ENCODE measurements at places on chromosomes 4 and X. TPM values are rescaled to one million over a fixed set of nuclear protein-coding genes. Genes with fewer than 3 reads are reported as not detected.

DNA sequence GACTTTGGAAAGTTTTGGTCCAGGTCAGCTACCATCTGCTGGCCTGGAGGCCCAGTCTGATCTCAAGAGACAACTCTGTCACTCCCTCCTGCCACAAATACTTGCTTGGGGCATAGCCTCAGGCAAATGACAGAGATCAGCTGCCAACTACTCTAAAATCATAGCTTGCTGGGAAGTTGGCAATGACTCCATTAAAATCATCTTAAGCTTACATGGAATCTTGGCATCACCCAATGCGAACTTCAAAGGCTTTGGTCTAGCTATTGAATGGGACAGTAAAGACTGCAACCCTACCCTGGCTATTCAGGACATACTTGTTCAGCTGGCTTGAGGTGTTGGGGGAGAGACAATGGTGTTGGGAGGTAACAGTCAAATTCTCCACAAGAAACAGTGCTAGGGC is 7.0 kb upstream of the USO1 start:
- DNase-seq: no peak

The TENM3 gene
- 3.9 TPM for total RNA-seq

DNA sequence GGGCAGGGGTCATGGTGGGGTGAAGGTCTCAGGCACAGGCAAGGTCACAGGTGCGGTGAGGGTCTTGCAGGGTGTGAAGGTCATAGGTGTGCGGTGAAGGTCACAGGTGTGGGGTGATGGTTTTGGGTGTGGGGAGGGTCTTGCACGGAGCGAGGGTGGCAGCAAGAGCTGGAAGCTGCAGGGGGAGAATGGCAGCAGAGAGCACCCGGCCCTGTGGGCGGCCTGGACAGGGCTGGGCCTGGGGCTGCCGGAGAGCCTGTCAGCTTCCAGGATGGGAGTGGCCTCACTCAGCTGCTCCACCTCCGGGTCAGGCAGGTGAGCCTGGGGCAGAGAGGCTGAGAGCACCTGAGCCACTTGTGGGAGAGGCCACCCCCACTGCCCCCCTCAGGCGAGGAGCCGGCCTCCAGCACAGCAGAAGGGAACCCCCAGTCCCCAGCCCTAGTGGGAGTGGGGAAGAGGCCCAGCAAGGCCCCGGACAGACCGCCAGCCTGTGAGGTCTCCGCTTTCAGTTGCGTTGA is 1.5 kb downstream of the MSANTD1 start:
- DNase-seq: no peak

GRCh38 chr4:6549890-6550620 is 24.9 kb upstream of the MAN2B2 start:
- no peak for DNase-seq

DNA sequence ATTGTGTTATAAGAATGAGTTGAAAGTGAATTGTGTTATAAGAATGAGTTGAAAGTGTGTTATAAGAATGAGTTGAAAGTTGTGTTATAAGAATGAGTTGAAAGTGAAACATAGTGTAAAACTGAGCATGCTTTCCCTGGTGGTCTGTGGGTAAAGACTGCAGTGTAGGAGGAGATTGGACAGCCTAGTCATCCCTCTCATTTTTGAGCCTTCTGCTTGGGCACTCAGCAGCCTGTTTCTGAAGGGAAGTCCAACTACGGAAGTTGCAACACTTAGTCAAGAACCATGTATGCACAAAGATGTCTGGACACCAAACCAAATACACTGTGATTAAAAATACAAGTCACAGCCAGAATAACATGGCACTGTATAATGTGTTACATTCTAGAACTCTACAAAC is 72.6 kb downstream of the ANK2 start:
- DNase-seq: no peak

GRCh38 chr4:5783486-5783885 is 72.5 kb downstream of the EVC start:
- peak; percentile 70 for DNase-seq

DNA sequence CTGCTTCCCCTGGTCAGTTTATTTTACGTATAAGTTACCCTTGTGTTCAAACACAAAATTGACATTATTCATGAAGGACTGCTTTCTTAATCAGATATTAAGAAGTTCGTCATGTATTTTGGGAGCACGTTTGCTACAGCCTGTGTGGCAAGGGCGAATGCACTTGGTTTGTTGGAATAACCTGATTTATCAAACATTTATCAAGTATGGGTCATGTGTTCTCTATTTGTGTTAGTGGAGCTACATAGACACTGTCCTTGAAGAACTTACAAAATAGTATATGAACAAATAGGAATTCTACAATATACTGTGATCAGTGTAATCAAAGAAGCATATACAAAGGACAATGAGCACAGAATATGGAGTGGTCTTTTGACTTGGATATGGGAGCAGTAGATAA is 22.4 kb downstream of the RAB33B start:
- DNase-seq: no peak

DNA sequence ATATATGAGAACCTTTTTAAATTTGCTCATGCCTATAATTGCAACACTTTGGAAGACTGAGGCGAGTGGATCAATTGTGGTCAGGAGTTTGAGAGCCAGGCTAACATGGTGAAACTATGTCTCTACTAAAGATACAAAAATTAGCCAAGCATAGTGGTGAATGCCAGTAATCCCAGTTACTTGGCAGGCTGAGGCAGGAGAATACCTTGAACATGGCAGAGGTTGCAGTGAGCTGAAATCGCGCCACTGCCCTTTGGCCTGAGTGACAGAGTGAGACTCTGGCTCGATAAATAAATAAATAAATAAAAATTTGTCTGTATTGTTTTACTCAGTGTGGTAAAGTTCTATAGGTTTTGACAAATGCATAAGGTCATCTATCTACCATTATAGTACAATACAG is 218.2 kb downstream of the ZC4H2 start:
- no peak for DNase-seq

DNA sequence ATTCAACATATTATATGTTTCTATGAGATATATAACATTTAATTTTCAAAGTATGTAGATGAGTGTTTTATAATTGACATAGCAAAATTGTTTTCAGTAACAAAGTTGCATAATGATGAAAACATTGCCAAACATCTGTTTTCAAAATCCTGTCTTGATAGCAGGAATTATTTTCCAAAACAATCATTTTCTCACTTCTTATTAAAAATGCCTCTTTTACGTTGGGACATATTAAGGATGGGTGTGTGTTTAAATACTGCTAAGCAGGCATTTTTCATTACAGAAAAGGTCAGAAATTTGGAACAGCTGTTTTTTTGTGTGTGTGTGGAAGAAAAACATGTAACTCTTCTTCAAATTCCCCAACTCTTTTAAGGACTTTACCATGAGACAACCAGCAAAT is 452.0 kb downstream of the SPRY1 start:
- no peak for DNase-seq

DNA sequence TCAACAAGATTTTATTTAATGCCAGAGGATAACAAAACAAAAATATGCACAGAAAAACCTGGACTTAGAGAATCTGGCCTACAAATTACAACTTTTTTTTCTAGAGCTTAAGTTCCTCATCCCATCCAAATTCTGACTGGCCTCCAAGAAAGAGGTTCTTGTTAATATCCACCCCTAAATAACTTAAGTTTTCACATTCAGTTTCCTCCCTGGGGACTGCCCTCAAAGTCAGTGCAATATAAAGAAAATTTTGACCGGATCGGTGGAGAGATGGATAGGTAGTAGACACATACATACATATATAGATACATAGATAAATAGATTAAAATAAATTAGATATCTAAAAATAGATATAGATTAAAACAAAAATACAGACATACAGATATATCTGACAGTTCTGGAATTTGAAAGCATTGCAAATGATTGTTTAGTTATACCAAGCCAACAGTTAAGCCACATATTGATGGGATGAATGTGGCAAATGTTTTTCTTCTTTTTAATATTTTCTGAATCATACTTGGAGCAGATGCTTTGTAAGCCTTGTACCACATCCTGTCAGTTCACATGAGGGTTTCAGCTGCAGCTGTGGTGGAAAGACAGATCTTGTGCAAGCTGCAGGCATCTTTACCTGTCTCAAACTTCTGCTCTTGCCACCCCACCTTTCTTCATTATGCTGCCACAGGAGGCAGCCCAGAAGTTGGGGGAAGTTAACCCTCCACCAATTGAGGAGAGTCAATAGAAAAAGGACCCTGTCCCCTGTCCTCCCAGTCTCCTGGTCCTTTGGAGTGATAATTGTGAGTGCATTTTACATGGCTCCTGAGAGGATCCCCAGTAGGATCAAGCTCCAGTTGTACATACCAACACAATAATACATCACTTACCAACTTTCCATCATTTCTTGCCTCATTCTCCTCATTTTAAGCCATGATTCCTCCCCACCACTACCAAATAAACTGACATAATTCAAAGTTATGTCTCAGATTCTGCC is 58.5 kb upstream of the PRDM8 start:
- DNase-seq: no peak

DNA sequence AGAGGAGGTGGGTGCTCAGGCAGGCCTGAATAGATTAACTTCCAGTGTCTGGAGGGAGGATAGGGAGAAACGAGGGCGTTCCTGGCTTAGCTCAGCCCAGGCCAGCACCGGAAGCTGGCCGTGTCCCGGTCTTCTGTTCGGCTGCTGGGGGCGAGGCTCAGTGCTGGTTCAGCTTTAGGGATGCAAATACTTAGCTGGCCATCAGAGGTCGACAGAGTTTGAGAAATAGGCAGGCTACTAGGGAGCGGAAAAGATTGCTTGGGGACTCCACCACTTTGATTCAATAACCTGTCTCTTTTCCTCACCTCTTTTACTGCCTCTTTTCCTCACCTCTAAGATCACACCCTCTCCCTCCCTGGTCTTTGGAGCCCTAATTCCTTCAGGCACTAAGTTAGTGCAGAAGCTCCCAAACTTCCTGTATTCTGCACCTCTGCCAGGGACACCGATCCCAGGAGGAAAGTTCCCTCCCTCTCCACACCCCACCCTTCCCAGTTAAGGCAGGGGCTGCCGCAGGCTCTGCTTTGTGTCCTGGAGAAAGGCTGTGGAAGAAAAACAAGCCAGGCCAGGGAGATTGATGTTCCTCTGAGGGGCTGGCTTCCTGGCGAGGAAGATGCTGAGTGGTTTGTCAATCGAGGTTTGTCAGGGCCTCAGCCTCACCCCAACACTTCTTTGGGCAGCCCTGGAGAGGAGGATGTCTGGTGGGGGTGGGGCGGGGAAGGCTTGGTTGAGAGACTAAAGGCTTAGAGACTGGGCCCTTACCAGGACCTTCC is 6.0 kb upstream of the EFNB1 start:
- DNase-seq: peak; percentile 71

DNA sequence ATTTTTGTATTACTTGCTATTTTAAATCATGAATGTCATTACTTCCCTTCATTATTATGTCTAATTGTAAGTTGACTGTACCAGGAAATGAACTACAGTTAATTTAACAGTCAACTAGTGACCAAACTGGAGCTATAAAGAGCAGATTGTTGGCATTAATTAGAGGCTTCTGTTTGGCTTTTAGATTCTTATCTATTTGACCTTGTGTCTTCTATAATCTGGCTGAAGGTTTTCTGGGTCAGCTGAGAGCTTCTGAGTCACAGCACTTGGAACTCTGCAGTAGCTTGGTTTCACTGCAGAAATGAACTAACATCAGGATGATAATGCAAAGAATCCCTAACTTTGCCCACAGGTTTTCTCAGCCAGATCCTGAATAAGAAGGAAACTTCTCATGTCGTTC is 169.2 kb upstream of the LEF1 start:
- no peak for DNase-seq

DNA sequence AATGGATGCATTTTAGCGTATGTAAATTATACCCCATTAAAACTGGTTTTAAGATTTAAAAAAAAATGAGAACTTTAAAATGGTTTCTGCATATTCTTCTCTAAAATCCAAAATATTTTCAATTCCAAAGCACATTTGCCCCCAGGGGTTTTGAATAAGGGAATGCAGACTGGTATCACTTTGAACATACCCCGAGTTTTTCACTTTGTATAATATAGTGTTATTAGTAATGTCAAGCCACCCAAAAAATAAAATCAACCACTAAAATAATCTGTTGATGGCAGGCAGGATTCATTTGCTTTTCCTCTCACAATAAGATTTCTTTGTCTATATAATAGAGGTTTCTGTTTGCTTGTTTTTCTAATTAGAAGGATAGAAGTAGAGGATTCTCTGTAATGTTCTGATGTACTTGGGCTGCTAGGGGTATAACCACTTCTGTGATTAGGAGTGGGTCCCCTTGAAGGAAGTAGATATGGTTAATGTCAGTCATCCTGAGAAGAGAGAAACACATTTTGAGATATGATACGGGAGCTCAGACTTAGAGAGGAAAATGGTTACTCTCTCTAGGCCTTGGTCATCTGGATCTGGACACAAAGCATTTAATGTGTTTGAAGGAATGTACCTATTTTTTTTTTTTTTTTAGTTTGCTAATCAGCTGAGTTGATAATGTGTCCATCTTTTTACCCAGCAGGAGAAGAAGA is 9.3 kb upstream of the LIN54 start:
- DNase-seq: no peak

DNA sequence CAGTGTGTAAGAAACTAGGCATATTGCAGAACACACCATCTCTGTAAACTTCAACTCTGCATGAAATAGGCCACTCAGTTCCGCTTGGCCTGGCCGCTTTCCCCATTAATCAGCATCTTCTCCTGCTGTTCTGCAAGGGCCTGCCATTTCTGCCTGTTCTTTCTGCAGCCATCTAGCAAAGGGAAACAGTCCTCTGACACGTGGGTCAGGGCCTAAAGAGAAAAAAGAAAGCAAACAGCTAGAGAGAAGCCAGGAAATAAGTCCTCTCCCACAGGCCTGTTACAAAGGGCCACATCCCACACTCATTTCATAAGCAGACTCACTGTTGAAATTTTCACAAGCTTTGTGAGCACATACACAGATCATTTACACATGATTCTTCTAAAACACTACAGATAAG is 130.1 kb downstream of the PDE5A start:
- no peak for DNase-seq

The UGT2B11 gene
- not detected for total RNA-seq

- no peak for DNase-seq
Observed at GRCh38 chrX:77014377-77015372, 432.5 kb upstream of the FGF16 start.

GRCh38 chr4:185920691-185921260 is 108.8 kb upstream of the SORBS2 start:
- DNase-seq: no peak

- DNase-seq: no peak
Observed at GRCh38 chr4:31374256-31374960, 654.2 kb downstream of the PCDH7 start.
